Hematopoietic multipotent progenitor cell (in vitro differentiated cells): ENCODE measurements at places on chromosomes 5 and 9.

DNA sequence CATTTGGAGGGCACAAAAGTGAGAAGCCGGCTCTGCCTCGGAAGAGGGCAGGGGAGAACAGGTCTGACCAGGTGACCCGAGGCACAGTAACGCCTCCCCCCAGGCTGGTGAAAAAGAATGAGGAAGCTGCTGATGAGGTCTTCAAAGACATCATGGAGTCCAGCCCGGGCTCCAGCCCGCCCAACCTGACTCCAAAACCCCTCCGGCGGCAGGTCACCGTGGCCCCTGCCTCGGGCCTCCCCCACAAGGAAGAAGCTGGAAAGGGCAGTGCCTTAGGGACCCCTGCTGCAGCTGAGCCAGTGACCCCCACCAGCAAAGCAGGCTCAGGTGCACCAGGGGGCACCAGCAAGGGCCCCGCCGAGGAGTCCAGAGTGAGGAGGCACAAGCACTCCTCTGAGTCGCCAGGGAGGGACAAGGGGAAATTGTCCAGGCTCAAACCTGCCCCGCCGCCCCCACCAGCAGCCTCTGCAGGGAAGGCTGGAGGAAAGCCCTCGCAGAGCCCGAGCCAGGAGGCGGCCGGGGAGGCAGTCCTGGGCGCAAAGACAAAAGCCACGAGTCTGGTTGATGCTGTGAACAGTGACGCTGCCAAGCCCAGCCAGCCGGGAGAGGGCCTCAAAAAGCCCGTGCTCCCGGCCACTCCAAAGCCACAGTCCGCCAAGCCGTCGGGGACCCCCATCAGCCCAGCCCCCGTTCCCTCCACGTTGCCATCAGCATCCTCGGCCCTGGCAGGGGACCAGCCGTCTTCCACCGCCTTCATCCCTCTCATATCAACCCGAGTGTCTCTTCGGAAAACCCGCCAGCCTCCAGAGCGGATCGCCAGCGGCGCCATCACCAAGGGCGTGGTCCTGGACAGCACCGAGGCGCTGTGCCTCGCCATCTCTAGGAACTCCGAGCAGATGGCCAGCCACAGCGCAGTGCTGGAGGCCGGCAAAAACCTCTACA, 11.8 kb downstream of the QRFP start:
- no peak for DNase-seq

DNA sequence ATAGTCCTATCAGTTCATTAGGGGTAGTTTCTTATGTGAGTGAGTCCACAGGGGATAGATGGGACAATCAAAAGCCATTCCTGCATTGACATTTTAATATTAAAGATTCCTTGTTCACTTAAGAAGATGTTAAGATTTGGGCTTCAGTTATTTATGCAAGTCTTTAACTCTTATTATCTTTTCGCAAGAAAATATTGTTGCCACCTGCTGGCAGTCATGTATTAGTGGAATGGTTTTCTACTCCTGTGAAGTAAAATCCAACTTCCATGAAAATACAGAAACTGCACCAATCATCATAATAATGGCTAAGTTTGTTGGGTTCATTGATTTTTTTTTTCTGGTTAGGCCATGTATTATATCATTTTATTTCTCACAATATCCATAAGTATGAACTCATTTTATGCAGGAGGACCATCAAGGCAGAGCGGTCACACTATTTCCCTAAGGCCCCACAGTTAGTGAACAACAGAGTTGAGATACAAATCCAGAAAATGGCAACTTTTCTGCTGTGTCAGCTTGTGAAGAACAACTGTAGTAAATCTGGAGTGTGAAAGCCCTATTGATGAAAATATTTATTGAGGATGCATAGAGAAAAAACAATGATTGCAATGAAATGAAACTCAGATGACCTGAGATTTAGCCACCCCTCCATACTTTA, 88.5 kb upstream of the TXNDC8 start:
- peak; percentile 43 for DNase-seq

DNA sequence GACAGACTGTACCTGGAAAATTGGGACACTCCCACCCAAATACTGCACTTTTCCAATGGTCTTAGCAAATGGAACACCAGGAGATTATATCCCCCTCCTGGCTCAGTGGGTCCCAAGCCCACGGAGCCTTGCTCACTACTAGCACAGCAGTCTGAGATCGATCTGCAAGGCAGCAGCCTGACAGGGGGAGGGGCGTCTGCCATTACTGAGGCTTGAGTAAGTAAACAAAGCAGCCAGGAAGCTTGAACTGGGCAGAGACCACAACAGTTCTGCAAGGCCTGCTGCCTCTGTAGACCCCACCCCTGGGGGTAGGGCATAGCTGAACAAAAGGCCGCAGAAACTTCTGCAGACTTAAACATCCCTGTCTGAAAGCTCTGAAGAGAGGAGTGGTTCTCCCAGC, 260.0 kb upstream of the ST8SIA4 start:
- no peak for DNase-seq

GRCh38 chr5:87845734-87846133, 422.9 kb downstream of the TMEM161B start:
- no peak for DNase-seq

DNA sequence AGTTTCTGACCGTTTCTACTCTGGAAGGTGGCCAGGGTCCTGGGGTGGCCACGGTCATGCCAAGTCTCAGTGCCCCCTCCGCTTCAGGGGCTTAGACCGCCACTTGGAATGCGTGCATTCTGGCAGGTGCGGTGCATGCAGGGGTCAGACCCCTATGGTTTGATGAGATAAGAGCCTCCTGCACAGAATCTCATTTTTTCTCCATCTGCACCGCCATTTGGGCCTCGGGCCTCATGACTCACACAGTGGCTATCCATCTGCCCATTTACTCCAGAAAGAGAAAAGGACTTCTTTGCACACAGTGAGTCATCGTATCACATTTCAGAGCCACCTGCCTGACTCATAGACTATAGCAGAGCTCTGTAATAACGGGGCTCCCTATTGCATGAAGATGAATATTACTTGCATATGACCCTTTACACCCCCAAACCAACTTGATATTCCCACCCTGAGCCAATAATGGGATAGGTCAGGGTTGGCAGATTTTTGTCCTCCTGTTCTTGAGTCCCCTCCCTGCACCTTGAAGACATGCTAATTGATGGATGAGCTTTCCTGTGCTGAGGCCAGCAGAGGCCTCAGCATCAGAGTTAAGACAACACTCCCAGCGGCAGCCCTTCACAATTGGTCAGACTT, 157.4 kb downstream of the NR3C1 start:
- no peak for DNase-seq

DNA sequence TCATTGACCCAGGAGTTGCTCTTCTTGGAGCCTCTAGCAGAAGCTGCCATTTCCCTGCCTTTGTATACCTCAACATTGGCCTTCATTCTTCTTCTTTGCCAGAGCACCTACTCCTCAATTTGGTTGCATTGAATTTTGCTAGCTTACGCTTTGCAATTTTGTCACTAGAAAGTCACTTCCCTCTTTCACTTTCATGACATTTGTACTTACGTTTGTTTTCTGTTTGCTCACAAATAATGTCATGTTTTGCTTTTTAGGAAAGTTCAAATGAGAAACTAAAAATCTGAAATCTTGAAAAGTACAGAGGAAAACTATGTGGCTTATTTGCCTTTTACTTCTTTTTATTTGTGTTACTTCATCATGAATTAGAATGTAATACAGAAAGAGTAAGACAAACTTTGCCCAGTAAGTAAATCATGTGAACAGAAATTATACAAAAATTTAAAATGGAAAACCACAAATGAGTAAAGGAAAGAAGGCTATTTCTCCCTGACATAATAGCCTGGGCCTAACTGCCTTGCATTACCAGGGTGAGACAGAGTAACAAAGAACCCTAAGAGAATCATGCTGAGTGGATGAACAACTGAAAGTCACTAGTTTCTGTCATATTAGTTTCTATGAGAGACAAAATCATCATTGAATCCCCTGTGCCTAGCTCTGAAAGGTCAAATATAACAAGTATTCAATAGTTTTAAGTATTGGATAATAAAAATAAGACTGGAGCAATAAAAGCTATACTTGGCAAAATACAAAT, 7.4 kb upstream of the IFNA1 start:
- DNase-seq: no peak

DNA sequence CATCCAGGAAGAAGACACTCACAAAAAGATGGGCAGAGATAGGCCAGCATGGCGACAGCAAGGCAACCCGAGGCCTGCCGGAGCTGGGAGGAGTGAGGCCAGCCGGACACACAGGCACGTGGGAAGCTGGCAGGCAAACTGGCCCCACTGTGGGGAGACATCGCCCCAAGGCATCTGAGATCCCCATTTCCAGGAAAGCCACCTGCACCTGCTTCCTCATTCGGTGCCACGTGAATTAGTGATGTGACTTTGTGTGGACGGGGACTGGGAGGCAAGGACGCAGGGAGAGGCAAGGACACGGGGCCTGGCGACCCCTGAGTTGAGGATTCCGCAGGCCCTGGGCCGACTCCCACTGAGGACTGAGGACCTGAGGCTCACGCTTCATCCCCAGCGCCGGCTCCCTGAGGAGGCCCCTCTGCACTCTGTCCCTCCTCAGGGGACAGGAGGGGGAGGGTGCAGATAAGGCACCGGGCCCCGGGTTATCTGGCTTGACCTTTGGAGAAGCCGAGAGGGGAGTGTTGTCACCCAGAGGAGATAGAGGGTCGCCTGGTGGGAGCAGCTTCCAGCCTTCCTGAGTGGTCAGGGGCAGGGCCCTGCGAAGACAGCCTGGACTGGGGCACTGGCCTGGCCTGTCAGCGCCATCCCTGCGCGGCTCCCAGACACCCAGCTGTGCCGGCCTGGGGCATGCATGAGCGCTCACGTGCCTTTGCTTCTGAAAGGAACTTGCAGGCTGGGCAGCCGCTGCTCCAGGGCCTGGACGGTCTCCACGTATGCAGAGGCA, 39.7 kb downstream of the NDUFS6 start:
- DNase-seq: no peak

DNA sequence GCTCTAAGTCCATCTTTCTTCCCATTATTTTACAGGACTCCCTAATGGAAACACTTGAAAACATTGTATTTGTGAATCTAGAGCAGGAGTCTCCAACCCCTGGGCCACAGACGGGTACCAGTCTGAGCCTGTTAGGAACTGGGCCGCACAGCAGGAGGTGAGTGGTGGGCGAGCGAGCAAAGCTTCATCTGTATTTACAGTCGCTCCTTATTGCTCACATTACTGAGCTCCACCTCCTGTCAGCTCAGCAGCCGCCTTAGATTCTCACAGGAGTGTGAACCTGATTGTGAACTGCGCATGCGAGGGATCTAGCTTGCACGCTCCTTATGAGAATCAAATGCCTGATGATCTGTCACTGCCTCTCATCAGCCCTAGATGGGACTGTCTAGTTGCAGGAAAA, 111.0 kb downstream of the MED27 start:
- DNase-seq: no peak

DNA sequence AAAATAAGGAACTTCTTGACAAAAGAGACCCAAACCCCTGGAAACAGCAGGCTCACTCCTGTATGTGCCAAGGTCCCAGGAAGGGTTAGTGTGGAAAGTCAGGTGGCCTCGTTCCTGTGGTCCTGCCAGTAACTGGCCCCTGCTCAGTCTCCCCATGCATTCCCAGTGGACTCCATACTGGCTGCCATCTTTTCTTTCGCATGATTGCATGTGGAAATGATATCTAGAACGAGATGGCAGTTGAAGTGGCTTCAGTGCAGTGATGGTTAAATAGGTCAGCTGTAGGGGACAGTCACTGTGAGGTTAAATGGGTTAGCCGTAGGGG, 30.4 kb downstream of the AHRR start:
- DNase-seq: no peak

DNA sequence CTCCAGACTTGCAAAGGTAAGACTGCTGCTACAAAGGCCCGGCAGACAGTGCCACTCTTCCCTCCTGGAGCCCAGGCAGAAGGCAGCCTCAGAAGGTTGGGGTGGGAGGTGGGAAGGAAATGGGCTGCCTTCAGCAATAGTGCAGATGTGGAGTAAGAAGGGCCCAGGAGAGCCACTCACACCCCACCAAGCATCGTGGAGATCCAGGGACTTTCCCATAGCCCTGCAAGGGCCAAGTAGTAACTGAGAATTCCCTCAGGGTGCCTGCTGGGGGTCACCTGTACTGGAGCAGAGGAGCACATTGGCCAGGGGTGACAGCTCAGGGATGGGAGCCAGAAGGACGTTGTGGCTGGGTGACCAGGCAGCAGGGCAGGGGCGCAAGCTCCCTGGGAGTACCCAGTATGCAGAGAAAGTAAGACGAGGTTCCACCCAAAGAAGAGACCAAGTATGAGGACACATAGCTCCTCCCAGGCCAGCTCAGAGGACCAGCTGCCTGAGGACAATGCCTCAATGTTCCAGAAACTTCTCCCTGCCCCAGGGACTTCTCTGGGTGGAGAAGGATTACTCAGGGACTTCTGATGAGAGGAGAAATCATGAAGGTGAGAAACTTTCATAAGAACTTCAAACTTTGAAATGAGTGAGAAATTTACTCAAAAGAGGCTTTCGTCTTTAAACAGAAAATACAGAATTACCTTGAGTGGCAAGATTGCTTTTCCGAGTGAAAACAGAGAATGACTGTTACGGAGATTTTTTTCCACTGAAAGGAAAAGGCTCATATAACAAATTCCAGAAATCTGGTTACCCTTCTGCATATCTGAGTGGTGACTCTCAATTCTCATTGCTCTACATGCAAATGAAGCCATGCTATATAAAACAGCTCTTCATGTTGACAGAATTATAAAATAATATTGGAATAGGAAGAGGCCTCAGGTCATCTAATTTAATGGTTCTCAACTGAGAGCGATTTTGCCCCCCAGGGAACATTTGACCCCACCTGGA, 87.9 kb upstream of the TRIO start:
- no peak for DNase-seq

DNA sequence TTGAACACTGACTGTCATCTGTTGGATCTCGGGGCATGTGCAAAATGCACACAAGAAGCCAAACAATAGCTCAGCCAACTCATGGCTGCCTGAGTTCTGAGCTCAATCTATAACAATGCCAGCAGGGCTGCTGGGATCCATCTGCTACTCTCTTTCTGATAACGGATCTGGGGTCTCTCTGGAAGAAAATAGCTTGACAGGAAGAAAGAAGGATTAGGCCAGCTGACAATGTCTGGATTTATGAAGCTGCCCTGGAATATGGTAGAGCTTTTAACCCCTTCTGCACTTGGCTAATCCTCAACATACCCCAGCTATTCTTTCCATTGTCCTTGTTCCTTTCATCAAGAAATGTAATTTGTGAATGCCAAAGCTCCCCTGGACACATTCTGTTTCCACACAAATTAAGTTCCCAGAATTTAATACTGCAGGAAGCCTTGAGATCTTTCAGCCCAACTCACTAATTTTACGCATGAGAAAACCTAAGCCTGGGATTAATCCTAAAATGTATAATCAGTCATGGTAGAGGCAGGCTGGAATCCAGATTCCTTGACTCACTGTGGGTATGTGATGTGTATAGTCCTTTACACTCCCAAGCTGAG, 62.7 kb upstream of the PCA3 start:
- DNase-seq: no peak

GRCh38 chr5:143775258-143775657, 36.7 kb upstream of the HMHB1 start:
- peak; percentile 58 for DNase-seq

GRCh38 chr9:133440874-133441273, 18.7 kb downstream of the ADAMTS13 start:
- no peak for DNase-seq

DNA sequence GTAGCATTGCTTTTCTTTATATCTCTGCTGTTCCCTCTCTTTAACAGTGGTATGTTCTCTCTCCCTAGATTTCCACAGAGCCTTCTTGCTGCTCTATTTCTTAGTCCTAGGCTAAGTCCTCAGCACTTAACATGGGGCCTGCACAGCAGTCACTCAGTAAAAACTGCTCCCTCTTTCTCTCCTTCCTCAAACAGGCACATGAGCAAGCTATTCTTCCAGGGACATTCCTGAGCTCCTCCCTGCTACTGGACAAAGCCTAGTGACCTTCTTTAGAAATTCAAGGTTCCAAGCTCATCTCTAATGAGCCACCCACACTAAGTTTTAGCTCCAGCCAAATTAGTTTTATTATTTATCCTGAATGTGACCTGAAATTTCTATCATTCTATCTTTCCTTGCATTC, 39.5 kb downstream of the TRIM32 start:
- no peak for DNase-seq
